Lung (tissue), 17 donors: ENCODE measurements at places on chromosomes 12 and 14. TPM values are rescaled to one million over a fixed set of nuclear protein-coding genes. Genes with fewer than 3 reads are reported as not detected.

TEX52 gene
- total RNA-seq: not detected

PRR4 gene
- 7.3 TPM for total RNA-seq

DNA sequence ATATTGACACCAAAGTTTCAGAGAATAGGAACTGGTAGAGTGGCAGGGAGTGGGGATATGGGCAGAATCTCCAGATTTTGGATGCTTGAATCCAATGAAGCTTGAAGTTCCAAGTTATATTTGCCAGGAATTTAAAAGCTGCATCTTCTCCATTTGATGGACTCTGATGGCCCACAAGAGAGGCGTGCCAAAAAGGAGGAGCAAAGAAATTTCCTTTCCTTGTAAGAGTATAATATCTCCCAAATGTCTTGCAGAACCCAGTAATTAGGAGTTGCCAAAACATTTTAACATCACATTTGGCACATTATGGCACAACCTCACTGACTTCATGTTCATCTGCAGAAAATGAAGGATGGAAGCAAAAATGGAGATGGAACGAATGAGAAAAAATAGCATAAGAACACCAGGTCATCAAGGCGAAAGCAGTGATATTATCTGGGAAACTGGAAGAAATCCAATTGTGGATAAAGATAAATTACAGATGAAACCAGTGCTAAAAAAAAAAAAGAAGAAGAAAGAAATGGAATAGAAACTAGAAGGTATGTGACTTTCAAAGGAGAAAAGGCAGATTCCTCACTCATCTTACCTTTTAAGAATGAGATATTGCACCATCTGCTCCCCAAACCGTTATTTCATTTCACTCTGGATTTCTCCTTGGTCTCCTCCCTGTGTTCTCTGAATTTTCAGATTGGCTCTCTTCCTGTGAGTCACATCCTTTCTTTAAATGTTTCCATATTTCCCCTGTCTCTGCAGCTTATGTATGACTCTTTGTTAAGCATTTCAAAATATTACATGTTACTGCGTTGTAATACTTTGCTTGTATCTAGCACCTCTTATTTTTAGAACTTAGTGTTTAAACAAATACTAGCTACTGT lies 13.5 kb upstream of the FLRT2 start:
- peak; percentile 30 for DNase-seq

GRCh38 chr14:77708749-77709148 lies 846 bp downstream of the SLIRP start:
- DNase-seq: no peak

DNA sequence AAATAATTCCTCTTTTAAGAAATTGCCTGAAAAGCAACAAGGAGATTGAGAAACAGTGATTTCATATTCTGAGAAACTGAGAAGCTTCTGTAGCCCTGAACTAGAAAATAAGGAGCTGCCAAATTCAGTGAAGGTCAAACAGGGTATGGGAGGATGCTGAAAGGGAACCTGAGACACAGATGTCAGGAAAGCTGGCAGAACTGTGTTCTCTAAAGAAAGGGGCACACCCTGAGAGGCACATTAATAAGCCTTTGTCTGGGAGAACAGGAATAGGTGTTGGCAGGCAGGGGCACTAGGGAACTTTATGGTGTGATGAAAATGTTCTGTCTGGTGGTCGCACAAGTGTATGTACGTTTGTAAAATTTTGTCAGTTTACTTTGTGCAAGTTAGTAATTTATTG lies 29.6 kb downstream of the VRK1 start:
- DNase-seq: no peak

GRCh38 chr14:89407856-89408255 lies 9.2 kb downstream of the FOXN3 start:
- no peak for DNase-seq

DNA sequence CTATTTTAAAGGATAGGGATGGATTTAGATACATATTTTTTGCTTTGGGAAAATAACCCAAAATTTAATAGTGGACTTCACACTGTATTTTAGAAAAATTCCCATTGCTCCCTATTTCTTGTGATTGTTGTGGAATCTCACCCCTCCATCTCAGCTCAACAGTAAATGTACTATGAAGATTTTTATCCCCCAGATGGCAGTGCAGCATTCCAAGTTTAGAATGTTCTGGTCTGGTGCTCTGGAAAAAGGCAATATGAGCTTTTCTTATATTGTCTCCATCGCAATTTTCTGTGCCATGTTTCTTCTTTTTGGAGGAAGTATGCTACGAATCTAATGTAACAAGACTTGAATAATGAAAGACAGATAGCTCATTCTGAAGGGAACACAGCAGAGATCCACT lies 471.7 kb upstream of the SYT1 start:
- DNase-seq: peak; percentile 75

DNA sequence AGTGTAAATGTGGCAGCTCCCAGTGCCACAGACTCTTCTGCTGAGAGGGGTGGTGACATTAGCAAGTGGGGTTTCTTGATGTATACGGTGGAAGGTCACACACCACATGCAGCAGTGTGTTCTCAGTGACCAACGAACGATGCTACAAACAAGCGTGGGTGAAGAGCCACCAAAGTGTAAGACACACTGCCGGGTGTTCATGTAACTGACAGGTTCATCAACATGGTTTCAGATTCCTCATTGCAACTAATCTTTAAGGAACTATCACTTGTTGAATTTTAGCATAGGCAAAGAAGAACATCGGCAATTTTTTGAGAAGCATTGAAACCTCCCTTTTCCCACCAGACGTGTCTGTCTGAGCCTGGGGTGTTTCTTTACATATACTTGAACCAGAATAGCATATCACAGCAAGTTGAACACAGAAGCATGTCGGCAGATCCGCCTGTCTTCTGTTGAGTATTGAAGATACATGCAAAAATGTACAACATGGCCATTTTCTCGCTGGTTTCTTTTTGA lies 58.8 kb downstream of the PPP2R5C start:
- DNase-seq: no peak

PRICKLE1 gene
- 60.1 TPM for total RNA-seq

- no peak for DNase-seq
These were observed 96.8 kb downstream of the PPHLN1 start for GRCh38 chr12:42422785-42423184.

DNA sequence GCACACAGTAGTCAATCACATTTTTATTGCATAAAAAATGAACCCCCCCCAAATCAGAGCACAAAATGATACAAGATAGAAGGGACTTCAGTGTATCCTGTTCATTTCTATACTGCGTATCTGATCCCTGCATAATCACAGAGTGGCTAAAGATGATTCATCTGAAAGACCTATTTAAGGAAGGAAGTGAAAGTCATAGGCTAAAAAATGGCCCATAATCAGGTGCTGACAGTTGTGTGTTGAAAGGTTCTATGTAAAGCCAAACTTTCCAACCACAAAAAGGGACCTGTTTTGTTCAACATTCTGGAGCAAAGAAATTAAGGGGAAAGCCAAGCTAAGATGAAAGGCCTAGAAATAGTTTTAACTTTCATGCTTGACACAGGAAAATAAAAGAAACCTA lies 147.8 kb upstream of the ATP2B1 start:
- DNase-seq: peak; percentile 31

- no peak for DNase-seq
These were observed 1.2 kb downstream of the DDIT3 start for GRCh38 chr12:57518920-57519795.

MARK3 gene
- 103 TPM for total RNA-seq

PLEKHG7 gene
- total RNA-seq: 4.6 TPM

DNA sequence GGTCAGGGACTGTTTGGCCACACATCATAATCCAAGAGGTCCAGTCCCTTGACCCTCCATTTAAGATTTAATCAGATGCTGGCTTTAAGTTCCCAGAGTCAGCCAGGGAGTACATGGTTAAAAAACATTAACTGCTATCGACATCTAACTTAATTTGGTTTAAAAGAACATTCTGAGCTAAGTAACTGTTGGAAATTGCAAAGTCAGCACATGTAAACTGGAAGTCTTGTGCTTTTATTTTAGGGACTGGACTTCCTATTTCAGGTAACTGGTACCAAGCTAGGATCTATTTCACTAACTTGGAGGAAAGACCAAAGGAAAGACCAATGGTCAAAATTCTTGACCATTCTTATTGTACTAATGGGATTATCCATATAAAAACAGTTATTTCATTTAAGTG lies 40.6 kb downstream of the GNS start:
- no peak for DNase-seq

DNA sequence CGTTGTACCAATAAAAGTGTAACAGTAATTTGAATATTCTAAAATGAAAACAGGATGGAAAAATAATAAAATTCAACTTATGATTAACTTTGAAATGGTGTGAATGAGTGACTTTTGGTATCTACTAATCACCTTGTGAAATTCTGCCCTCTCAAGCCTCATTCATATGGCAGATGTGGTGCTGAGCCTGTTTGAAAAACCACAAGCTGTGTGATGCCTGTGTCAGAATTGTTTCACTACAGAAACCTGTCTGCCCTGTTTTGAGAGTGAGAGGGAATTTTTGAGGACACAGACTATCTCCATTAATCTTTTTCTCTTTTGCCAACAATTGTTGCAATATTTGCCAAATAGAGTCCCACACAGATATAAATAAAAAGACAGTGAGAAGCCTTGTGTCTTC lies 3.9 kb upstream of the RNU6-7 start:
- no peak for DNase-seq

- no peak for DNase-seq
These were observed 14.9 kb downstream of the LTA4H start for GRCh38 chr12:96020314-96021003.

PPM1H gene
- 11.2 TPM for total RNA-seq

- no peak for DNase-seq
These were observed 36.8 kb downstream of the DMAC2L start for GRCh38 chr14:50348933-50349332.

- DNase-seq: peak; percentile 77
These were observed 58.2 kb downstream of the DICER1 start for GRCh38 chr14:95098984-95099599.

- no peak for DNase-seq
These were observed 9.4 kb downstream of the ANKRD9 start for GRCh38 chr14:102500158-102500662.

DNA sequence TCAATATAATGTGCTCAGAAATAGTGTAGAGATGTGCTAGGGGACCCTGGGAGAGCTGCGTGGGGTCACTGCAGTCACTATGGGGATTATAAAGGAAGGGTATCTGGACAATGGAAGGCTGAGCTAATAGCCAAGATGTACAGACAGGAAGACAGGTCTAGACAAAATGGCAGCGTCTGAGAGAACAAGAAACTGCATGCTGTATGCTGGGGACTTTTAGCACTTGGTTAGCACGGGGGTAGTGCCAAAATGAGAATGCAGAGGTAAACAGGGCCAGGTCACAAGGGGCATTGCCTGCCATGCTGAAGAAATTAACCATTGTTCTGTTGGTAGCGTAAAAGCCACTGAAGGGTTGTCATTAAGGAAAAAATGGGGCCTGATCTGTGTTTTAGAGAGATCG lies 308.2 kb downstream of the EMP1 start:
- no peak for DNase-seq

DNA sequence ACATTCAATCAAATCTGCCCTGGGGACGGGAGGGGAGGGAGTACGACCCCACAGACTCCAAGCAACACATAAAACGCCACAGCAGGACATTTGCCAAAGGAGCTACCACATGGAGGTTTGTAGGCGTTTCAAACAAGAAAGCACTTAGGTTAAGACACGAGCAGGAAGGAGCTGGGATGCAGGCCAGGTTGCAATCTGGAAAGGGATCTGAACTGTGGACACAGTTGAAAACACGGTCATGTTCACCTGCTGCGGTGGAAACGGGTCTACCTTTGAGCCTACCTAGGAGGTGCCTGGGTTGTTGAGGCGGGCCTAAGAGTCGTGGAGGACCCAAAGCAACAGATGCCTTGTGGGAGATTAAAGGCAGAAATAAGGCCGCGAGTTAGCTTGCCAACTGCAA lies 18.4 kb downstream of the PRKAB1 start:
- DNase-seq: no peak

DNA sequence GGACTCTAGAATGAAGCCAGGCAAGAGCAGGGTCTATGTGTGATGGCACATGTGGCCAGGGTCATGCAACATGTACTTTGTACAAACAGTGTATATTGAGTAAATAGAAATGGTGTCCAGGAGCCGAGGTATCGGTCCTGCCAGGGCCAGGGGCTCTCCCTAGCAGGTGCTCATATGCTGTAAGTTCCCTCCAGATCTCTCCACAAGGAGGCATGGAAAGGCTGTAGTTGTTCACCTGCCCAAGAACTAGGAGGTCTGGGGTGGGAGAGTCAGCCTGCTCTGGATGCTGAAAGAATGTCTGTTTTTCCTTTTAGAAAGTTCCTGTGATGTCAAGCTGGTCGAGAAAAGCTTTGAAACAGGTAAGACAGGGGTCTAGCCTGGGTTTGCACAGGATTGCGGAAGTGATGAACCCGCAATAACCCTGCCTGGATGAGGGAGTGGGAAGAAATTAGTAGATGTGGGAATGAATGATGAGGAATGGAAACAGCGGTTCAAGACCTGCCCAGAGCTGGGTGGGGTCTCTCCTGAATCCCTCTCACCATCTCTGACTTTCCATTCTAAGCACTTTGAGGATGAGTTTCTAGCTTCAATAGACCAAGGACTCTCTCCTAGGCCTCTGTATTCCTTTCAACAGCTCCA lies 39.6 kb downstream of the DAD1 start:
- no peak for DNase-seq

GLT8D2 gene
- 7.3 TPM for total RNA-seq
